Fibroblast of skin of back (primary cell): ENCODE measurements at places on chromosomes 4 and X.

DNA sequence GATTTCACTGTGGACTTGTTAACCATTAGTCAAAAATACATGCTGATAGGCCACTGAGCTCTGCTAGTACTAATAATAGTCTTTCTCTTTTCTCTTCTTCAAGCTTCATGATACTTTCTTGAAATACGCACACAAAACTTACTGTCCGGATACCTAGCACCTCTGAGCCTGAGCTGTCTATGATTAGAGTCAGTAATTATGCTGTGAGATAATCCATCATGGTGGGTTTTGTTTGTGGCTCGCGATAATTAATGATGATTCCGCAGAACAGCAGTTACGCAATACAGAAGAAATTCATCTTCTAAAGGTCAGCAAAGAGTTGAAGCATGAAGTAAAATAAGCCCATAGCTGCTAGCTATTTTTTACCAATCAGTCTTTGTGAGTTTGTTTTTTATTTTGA lies 511.5 kb upstream of the GALNT7 start:
- no peak for DNase-seq

DNA sequence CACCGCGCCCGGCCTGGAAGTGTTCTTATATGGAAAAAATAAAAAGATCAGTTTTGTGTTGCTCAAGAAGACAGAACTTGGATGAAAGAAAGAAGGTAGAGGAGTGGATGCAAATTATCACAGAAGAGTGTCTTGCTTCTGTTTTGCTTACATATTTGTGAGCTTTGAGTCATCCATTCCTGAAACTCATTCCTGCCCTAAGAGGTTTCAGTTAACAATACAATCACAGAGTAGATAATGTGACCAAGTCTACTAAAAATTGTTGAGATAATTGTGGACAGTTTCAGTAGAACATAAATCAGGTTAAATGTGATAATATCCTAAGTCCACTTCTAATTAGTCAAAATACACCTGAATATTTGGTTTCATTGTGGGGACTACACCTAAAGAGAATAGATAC lies 26.4 kb upstream of the LRCH2 start:
- DNase-seq = peak; percentile 20

DNA sequence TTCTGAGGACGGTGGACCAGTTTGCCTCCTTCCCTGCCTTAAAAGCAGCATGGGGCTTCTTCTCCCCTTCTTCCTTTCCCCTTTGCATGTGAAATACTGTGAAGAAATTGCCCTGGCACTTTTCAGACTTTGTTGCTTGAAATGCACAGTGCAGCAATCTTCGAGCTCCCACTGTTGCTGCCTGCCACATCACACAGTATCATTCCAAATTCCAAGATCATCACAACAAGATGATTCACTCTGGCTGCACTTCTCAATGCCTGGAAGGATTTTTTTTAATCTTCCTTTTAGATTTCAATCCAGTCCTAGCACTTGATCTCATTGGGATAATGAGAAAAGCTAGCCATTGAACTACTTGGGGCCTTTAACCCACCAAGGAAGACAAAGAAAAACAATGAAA lies 255.3 kb downstream of the RAPGEF2 start:
- DNase-seq = peak; percentile 85

GRCh38 chr4:185640811-185641675 lies 105.7 kb upstream of the PDLIM3 start:
- DNase-seq = peak; percentile 75

DNA sequence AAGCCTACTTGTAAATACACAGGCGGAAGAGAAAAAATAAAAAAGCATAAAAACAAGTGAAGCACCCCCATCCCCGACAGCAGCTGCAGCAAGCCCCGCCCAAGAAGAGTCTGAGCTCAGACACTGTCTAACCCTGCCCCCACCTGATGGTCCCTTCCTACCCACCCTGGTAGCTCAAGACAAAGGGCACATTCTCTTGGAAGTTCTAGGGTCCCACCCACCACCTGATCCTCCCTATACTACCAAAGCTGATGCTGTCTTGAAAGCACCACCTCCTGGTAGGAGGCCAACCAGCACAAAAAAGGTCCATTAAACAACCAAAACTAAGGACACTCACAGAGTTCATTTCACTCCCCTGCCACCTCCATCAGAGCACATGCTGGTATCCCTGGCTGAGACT lies 308.2 kb downstream of the KLHL13 start:
- DNase-seq = no peak

DNA sequence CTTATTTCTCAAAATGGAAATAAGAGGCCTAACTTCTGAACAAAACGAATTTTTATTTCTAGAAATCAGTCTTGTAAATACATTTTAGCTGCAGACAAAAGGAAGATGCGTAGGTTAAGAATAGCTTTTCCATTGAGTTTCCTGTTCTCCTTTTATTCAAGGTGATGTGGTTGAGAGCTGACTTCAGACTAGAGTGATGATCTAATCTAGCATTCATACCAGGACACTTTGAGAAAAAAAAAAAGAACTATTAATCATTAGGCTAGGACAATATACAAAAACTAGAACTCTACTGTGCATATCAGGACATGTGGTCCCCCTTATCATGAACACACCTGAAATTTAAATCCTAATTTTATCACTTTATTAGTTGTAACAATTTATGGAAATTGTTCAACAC lies 884.5 kb upstream of the EPHA5 start:
- peak; percentile 69 for DNase-seq

DNA sequence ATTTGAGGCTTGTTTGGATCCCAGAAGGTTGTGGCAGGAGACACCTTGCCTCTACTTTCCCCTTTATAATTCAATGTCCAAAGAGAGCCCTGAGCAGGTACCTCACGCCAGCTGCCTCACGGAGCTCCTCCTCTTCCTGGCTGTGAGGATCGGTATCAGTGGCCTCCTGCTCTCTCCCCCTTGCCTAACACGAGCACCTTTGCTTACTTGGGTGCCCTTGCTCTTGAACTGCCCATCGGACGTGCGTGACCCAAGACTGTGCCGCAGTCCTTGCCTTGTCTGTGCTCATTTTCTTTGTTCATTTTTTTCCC lies 27.8 kb upstream of the MSANTD1 start:
- no peak for DNase-seq

DNA sequence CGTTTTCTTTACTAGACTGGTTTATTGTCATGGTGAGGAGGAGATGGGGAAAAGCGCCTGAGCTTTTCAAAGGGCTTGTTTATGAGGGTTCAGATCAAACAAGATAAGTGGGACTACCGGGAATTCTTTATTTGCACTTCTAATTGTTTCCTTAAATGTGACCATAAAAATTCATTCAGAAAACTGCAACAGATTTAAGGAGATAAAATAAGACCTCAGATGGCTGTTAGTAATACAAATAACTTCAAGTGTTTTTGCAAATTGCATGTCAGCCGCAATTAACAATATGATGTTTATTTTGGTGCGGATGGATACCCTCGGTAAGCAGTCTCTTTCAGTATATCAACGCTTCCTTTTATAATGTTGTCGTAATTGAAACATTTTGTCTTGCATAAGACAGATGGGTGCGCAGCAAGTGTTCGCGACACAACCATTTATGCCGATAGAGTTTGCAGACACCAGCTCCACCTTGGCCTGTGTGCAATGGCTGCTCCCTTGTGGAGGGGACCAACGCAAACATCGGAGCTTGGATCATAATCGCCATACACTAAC lies 151.0 kb downstream of the C4orf33 start:
- DNase-seq = no peak

GRCh38 chr4:106690487-106690886 lies 321.9 kb upstream of the GIMD1 start:
- DNase-seq = peak; percentile 76

DNA sequence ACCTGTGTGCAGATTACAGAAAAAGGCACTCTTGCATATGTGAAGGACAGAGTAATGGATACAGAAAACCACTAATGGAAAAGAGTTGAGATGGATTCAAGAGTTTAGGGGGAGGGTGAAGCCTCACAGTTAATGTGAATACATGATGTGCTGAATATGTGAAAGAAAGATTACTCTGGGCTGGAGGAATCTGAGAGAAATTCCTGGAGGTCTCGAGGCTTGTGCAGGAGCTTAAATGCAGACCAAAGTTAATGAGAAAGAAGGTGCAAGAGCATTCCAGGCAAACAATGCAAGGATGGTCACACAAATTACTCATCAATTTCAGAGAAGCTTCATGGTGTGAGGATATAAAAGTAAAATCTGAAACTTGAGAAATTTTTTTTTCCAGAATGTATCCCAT lies 768.8 kb downstream of the STPG2 start:
- no peak for DNase-seq

GRCh38 chr4:136687118-136687517 lies 845.2 kb downstream of the PCDH18 start:
- DNase-seq = no peak

DNA sequence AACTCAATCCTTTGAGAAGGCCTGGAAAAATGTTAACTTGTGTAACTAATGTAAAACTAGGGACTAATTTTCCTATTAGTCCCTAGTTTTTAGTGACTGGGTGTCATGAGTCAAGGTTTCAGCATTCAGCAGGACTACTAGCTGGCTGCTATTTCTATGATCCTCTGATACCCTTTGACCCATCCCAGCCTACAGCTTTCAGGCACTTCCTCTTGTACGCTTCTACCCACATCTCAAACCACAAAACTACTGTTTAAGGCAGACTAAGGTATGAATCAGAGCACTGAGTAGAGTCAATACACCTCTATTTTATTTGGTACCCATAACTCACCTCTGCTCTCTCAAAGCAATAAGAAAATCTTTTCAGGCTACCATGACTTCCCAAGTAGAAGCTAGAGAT lies 809.6 kb downstream of the PDHA2 start:
- peak; percentile 1 for DNase-seq

DNA sequence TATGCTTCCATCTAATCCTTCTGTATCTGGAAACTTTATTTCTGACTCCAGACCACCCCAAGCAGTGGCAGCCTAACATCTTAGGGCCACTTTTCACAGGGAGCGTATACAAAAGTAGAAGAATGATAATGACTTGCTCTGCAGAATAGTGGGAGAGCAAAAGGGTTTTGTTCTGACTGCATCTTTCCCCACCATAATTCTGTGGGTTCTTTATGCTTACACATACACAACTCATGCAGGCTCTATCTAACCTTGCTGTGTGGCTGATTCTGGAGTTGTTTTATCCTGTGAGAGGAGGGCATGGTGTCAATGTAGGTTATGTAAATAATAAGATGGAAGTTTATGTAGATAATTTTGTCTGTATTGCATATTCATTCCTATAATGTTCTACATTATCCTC lies 42.4 kb upstream of the NDNF start:
- no peak for DNase-seq

DNA sequence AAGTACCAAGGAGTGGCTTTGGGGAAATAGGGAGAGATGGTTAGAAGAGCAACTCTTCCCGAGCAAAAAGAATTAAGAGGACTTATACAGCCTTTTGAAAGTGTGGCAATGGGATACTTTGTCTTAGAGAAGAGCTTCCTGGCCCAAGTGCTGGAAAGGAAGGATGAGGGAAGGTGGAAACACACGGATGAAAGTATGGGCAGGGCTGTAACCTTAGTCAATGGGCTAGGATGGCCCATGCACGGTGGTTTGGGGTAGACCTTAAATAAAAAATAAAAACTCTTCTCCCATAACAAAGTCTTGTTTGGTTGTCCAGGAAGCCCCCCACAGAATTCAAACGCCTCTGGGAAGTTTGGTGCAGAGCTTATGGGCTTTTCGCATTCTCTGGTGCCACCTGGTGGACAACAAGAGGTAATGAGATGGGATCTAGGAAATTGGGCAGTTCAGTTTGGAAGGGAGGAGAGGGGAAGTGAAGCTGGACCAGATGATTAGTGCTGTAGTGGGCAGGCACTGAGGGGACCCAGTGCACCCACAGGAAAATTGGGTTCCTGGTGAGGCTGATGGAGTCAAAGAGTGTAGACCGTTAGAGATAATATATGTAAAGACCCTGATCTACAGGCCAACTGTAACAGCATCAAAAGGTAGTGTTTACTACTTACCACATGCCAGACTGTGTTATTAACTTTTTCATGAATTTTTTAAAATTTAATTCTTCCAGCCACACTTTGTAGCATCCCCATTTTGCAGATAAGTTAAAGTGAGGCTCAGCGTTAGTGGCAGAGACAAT lies 13.8 kb upstream of the ENOX2 start:
- DNase-seq = peak; percentile 49

GRCh38 chrX:18003876-18004275 lies 142.8 kb upstream of the RAI2 start:
- no peak for DNase-seq

GRCh38 chr4:56764775-56765174 lies 56.7 kb downstream of the SPINK2 start:
- DNase-seq = peak; percentile 42

DNA sequence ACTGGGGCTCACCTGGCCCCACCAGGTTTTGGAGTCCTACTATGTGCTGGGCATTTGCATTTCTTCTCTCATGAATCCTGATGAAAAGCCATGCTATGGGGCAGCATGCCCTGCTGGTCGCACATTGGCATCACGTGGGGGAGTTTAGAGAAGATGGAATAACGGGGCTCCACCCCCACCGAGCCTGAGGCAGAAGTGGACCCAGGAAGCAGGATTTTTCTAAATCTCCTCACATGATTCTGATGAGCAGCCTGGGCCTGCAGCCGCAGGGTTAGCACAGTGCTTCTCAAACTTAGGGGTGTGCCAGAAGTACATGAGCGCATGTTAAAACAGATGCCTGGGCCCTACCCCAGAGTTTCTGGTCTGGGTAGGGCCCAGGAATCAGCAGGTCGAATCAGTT lies 4.6 kb upstream of the SORCS2 start:
- no peak for DNase-seq
